ENCODE measurements at places on chromosomes 2 and 18.

DNA sequence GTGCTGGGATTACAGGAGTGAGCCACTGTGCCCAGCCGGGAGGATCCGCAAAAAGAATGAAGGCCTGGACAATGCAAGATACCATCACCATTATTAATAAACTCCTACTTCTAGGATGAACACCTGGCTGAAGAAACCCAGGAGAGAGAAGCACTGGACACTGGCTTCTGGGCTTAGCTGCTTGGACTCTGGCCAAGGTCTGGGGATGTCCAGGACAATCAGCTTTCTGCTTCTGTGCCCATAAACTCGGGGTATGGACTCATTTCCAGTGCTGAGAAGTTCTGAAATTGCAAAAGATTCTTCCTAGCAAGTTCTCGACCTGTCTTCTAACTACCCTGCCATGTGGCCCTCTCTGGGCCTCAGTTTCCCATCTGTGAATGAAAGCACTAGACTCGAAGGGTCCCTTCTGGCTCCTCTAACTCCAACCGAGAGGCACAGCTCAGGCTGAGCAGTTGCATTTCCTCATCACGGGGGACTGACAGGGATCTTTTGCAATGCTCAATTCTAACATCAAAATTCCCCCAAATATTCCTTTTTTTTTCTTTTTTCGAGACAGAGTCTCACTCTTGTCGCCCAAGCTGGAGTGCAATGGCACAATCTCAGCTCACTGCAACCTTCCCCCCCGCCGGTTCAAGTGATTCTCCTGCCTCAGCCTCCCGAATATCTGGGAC lies 2.4 kb upstream of the SH2D6 start:
- DNase-seq = no peak

GRCh38 chr2:73970141-73970803 lies 14.4 kb upstream of the TET3 start:
- no peak for DNase-seq

DNA sequence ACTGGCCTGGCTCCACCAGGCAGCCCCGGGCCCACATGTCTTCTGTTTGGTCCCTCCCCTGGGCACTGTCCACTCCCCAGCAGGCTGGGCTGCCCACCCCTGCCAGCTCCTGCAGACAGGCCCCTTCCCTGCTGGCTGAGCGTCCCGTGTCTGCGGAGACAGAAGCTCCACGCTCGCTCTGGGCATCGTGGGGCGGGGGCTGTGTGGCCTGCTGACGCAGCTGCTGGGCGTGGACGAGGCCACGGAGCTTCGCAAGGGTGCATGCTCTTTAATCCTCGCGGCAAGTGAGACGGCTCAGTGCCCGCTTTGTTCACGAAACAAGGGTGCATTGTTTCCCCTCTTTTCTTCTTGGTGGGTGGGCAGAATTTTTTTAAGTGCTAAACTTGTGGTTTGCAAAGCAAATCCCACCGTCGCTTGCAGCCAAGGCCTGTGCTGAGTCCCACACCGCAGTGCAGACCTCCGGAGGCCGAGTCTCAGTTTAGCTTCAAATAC lies 132.8 kb upstream of the CTDP1 start:
- no peak for DNase-seq

GRCh38 chr2:65357095-65357958 lies 75.1 kb downstream of the SPRED2 start:
- DNase-seq = no peak

DNA sequence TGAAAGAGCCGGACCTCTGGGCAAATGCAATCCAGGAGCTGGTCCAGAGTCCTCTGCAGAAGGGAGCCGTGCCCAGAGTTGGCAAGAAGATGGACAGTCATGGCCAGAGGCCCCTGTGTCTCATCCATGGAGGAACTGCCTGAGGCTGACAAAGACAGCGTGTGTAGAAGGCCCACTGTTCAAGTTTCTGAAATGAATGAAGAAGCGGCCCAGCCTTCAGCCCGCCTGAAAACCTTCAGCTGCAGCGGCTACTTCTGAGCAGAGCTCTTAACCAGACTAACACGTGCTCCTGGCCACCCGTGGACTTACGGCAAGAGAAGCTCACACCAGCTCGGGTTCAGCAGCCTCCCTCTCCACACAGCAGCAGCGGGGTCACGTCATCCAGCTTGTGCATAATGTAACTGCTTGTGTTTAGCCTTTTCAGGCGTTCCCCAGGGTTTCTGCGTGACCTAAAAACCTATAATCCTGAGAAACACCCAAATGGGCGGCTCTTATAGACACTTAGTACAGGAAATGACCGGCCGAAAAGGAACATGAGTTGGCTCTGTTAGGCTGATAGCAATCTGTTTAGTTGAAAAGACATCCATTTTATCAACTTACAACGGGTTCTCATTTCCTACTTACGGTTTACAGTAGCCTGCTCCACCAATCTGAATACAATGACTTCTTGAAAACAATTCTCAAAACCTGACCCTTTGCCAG lies at the start of gene FAM124B:
TSS of gene FAM124B (minus strand) at position 467 of the 702 bp plus-strand sequence. CDS start at position 128, 339 bp downstream.
- no peak for DNase-seq

DNA sequence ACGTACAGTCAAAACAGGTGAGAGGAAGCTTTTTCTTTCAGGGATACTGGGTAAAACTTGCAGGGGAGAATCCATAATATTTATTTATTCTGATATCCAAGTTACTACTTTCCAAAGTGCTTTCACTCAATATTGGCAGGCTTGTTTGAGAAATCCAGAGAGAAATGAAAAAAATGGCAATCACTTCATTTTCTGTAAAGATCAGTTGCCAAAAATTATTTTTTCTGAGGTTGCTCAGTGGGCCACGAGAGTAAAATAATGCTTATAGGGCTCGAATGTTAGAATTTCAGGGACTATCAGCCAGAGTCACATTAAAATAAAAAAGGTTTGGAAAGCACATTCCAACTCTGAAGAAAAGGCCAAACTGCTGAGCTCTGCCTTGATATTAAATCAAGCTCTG lies 324.6 kb upstream of the RND3 start:
- no peak for DNase-seq

DNA sequence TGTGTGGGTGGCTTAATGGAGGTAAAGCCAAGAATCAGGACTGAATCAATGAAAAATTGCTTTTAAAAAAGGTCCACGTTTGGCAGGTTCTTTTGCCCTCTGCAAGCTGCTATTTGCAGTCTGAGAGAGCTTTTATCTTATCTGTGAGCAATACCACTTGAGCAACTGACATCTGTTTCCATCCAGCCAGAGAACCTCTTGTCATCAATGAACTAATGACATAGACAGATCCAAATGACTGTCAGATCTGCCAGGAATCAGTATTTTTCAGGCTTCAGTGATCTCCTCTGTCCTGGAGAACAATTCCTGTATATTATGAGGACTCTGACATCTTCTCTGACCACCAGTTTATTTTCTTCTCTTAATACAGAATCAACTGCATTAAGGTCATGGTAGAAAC lies 608.1 kb downstream of the LRP1B start:
- no peak for DNase-seq

GRCh38 chr18:55246278-55246677 lies 287.0 kb upstream of the CCDC68 start:
- no peak for DNase-seq

GRCh38 chr2:138016351-138017087 lies 52.2 kb downstream of the HNMT start:
- no peak for DNase-seq

DNA sequence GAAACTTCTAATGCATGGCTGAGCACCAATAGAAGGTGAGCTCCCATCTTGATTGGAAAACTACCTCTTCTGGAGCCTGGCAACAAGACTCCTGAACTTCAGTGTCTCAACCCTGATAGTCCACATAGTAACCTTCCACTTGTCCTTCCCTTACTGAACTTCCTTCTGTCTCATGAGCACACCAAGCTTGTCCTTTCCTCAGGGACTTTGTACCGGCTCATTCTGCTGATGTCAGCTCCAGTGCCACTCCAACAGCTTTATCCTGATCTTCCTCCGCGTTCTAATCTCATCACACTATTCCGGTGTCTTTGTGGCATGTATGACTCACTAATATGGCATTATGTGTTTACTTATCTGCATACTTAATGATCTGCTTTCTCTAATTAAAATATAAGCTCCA lies 862.0 kb upstream of the ID2 start:
- DNase-seq = no peak

DNA sequence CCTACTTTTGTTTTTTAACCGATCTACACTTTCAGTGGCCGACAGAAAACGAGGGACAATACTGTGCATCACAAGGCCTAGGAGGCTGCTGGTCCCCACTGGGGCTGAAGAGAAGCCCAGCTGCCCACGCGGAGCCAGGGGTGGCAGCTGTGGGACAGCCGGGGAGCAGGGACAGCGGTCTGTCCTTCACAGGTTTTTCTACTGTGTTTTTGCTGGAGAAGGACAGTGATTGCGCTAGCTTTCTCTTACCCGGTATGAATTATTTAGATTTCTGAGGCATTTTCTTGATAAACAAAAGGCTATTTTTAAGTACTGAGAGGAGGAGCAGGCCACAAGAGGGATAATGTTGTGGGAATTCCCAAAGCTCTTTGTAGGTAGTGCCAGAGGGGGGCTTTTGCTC lies 219.8 kb downstream of the ATAD2B start:
- no peak for DNase-seq

- DNase-seq = no peak
Observed at GRCh38 chr2:207048416-207048815, 109.1 kb downstream of the CPO start.

- DNase-seq = no peak
Observed at GRCh38 chr18:23893653-23894052, 120.9 kb upstream of the TTC39C start.

- DNase-seq = no peak
Observed at GRCh38 chr18:963276-963675, 58.6 kb downstream of the ADCYAP1 start.

DNA sequence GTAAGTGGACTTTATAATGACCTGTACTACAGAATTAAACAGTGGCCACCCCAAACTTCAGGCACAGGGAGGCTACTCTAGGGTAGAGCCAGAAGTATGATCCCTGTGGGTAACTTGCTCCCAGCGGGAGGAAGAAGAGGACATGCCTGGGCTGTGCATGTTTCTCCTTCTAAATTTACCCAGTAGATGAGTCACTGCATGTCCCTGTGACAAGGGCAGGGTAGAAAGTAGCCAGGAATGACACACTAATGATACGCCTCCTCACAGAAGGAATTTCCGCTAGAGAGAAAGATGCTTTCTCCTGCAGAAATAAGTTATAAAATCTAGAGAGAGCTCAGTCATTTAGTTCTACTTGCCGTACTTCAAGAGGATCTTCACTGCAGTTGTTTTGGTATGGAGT lies 7.5 kb downstream of the ACYP2 start:
- no peak for DNase-seq

GRCh38 chr18:32470460-32470713 lies 295 bp downstream of the GAREM1 start:
- DNase-seq = no peak

DNA sequence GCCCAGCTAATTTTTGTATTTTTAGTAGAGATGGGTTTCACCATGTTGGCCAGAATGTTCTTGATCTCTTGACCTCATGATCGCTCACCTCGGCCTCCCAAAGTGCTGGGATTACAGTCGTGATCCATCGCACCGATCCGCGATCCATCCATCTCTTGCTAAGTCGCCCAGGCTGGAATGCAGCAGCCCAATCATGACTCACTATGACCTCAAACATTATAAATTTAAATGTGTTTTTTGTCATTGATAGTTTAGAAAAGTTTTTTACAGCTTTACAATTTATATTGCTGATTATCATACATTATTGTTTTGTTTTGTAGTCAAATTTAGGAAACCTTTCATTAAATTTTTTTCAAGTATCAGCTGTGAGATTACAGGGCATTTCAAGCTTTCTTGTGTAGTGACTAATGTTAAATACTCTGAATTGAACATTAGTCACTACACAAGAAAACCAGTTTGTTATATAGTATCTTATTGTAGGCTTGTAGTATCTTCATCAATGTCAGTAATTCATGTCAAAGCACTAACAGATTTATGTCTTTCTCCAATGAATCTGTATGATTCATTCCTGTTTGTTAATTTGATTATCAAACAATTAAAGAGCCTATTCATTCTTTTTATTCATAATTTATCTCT lies 37.5 kb downstream of the NR4A2 start:
- DNase-seq = no peak

All from activated CD8-positive, alpha-beta memory T cell treated with anti-CD3 and anti-CD28 coated beads for 48 hours (primary cell).